ENCODE measurements at places on chromosomes 5 and 9.
A peak's percentile ranks its signal among the peaks of the same experiment; 100 is the strongest.

DNA sequence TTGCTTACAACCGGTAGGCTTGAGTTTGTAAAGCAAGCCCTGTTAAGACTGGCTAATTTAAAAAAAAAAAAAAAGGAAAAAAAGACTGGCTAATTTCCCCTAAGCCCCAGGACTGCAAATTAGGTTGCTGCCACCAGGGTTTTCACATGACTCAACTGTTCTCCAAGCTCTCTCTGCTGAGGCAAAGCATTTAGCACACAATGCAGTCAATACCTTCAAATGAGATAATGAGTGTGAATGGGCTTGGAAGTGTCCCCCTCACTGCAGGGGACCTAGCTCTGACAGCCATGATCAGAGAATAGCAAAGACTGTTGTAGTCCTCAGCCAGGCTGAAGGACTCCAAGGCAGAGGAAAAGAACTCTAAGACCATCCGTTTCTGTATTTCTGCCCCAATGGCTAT lies 42.8 kb upstream of the ZSWIM6 start:
- DNase-seq: no peak

GRCh38 chr9:128246471-128246870 lies 29.3 kb downstream of the GOLGA2 start:
- no peak for DNase-seq

- DNase-seq: no peak
These were observed 62.9 kb downstream of the INSL6 start for GRCh38 chr9:5122516-5122915.

GRCh38 chr5:72281764-72282499 lies 38.1 kb downstream of the MRPS27 start:
- DNase-seq: no peak

- no peak for DNase-seq
These were observed 1.9 kb downstream of the RPS6 start for GRCh38 chr9:19378164-19378563.

DNA sequence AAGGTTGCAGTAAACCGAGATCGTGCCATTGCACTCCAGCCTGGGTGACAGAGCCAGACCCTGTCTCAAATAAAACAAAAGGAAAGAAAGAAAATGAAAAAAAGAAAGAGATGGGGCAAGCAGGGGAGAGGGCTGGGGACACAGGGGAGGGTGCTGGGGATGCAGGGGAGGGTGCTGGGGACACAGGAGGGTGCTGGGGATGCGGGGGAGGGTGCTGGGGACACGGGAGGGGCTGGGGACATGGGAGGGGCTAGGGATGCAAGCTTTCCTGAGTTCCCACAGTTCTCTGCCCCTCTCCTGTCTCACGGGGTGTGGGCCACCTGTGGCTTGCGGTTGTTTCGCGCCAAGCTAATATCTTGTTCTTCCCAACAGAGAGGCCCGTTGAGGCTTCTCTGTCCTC lies 7.2 kb downstream of the PDCD6 start:
- DNase-seq: peak; percentile 21

DNA sequence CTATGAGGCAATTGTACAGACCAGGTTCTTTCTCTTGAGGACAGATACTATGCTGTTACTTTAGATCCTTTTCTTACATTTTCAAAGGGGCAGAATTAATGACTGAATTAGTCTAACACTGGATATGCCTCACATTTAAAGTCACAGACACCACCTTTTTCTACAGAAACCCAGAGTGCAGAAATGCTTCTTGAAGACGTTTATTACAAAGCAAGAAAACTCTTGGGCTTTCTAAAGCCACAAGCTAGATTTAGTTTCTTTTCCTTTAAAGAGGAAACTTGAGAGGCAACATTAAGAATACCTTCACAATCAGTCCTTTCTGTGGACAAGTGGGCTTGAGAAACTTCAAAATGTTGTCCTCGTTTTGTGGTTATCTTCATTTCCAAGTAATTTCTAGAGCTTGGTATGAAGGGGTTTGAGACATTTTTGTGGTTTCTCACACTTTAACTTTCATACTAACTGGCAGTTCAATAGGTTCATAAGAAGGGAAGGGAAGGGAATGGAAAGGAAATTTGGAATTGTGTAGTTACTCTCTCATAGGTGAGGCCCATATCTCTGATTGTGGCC lies 527.4 kb downstream of the RASEF start:
- no peak for DNase-seq

- DNase-seq: no peak
These were observed 122.6 kb downstream of the TRIM32 start for GRCh38 chr9:116809656-116810055.

- DNase-seq: no peak
These were observed 258.8 kb upstream of the ZNF608 start for GRCh38 chr5:125005266-125005665.

- no peak for DNase-seq
These were observed 274.9 kb downstream of the NR3C1 start for GRCh38 chr5:143128412-143129071.

- no peak for DNase-seq
These were observed 366.4 kb upstream of the FTMT start for GRCh38 chr5:121485281-121485680.

DNA sequence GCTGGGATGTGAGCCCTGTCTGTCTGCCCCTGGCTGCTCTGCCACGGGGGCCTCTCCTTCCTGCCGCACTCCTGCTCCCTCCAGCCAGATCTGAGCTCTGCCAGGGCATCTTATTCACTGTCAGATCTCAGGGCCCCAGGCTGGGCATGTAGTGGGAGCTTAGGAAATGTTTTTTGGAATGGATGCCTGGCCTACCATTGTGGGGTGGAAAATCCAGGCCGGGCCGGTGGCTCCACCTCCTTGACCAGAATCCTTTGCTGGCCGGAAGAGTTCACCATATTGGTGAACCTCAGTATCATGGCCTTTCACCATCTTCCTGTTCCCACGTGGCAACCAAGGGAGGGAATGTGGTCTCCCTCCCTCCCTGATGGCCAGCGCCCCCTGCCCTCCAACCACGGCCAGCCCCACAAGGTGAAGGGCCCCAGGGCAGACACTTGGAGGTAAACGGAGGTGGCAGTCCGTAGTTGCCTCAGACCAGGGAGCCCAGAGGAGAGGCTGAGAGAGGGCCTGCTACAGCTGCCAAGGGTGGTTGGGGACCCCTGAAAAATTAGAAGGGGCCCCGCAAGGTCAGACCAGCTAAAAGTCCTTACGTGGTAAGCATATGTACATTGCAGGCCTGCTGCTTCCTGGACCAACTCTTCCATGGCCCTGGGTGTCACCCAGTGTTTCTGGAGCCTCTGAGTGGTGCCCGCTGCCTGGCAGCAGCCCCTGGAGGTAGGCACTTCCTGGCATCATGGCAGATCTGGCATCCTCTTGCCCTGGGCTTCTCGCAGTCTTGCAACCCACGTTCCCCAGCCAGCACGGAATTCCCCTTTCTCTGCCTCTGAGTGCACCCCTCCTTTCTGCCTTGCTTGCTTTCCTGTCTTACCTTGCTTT lies 153.3 kb downstream of the RGS3 start:
- DNase-seq: no peak

DNA sequence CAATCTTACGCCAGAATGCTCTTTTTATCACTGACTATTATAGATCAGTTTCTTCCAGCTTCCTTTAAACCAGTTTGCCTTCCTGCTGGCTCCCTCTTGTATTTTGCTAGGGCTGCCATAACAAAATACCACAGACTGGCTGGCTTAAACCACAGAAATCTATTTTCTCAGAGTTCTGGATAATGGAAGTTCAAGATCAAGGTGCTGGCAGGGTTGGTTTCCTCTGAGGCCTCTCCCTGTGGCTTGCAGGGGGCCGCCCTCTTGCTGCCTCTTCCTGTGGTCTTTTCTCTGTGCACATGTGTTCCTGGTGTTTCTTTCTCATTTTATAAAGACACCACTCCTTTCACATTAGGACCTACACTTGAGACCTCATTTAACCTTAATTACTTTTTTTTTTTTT lies 6.8 kb upstream of the FXN start:
- no peak for DNase-seq

DNA sequence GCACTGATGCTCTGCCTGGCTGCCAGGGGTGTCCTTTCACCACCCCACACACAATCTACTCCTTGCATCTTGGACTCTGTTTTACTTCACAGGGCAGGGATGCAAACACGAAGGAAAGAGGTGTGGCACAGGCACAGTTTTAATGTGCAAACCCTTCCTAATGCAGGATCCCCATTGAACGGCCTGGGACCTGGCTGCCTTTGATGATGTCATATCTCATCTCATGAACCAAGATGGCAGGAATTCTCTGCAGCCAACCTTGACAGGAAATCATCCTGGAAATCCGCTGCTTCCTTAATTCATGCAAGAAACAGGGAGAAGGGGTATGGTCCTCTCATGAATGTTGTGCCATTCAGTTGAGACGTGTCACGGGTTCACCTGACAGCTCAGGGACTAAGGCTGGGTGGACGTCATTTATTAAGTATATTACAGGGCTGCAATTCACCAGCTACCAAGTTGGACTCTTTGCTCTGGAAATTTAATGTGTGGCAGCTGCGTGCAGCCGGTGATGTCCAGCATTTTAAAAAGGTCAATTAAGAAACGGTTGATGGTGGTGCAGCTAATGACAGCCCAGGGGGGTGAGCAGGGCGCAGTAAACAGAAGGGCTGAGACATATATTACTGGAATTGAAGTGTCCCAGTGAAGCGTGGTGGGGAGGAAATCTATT lies 91.5 kb downstream of the LMNB1 start:
- no peak for DNase-seq

GRCh38 chr5:112491257-112491656 lies 72.2 kb upstream of the EPB41L4A start:
- no peak for DNase-seq

GRCh38 chr9:76401580-76402354 lies 7.5 kb upstream of the RFK start:
- no peak for DNase-seq

DNA sequence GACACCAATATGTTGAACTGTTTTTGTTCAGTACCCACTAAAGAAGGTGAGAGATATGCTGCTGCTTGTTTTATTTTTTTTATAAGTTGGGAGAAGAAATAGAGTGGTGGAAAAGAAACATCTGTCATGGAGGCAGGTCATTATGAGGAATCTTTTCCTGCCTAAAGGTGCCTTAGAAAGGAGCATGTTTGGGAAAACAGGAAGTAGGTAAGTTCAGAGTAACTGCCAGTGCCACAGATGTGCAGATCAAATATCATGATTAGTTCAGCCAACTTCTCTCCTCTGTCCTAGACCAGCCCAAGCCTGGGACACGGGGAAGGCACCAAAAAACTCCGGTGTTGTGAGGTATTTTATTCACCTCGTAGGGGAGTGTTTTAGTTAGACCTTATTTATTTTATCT lies 144.2 kb downstream of the MAN2A1 start:
- no peak for DNase-seq

- DNase-seq: peak; percentile 60
These were observed 1.0 kb upstream of the FIBCD1 start for GRCh38 chr9:130940027-130940549.

GRCh38 chr5:111580956-111581355 lies 68.6 kb upstream of the STARD4 start:
- DNase-seq: no peak

- peak; percentile 73 for DNase-seq
These were observed 118.8 kb downstream of the WNK2 start for GRCh38 chr9:93302586-93303257.

DNA sequence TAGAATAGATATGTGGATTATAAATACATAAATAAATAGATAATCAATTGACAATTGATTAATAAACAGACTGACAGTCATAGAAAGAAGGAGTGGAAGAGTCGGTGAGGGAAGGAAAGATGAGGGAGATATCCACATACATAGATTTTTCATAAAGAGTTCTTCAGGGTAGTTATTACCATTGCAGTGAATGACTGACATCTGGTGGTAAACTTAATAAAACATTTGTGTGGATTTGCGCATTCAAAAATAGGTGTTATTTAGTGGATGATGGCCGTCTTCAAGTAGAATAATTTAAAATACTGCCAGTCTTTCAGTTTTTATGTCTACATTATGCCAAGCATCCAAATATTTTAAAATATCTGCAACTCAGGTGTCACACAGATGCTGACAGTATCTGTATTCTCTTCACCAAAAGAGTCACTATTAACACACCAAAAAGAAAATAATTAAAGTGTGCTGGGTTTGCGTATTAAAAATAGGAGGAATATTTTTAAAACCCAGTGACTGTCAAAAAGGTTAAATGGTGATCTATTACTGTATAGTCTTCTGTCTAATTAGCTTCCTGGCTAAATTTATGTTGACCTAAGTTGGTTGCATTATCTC lies 78.8 kb downstream of the GIN1 start:
- DNase-seq: no peak

DNA sequence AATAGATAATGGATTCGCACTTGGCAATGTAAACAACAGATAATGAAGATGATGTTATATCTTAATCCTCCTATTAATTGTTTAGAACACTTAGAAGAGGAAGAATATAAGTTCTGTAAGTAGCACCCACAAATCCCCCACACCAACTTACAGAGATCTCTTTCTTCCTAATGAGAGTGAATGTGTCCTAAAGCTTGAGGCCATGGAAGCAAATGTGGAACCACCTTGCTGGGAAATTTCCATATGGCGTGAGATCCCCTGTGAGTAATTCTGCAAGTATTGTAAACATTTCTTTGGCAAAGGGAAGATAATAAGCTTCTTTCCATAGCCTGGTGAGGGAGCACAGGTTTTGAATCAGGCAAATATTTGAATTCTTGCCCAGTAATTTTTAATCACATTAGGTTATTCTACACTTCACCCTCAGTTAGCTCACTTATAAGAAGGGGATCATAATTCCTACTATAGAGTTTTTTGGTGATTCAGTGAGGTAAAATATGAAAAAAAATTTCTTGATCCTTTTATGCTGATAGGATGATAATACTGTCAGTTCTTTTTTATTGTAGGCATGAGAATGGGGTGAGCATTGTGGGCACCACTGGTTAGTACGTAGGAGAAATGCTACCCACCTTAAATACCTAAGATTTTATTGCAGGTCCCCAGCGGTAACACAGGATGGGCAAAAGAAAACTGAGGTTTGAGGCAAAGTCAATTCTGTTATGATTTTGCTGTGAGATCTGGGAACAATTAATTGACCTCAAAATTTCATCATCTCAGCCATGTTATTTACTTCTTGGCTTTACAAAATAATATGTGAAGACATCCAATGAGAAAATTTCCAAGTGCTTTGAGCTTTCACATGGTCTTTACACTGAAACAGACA lies 574.8 kb downstream of the PSAT1 start:
- DNase-seq: no peak

DNA sequence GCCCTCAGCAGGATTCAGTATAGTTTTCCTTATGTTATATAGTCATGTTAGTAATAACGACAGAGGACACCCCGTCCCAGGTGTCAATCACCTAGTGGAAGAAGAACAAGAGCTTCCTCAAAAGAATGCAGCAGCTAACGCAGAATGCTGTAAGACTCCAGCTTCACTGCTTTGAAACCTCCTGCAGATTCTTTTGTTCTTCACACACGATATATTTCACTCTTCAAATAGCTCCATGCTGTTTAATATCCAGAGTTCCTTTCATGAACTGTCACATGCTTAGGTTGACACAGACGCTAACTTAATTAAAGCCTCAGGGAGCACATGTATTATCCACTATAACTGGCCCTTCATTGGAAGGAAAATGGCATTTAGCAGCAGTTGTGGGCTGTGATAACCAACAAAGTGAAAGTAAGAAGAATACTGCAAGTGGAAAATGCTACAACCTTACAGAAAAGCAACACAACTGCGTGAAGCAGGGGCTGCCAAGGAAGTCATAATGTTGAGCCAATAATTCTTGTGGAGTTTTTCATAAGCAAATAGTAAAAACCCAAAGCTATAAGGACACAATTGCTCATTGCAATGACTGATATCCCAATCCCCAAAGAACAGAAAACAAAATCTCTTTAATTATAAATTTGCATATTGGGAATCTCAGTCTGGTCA lies 387.5 kb downstream of the PLK2 start:
- DNase-seq: no peak
